Endothelial cell (in vitro differentiated cells): ENCODE measurements at places on chromosomes 7 and 10. TPM values are rescaled to one million over a fixed set of nuclear protein-coding genes. Genes with fewer than 3 reads are reported as not detected.

GRCh38 chr7:117827862-117828261 lies 45.4 kb downstream of the CTTNBP2 start:
- no peak for DNase-seq
- H3K4me1 ChIP-seq = no peaks in the 10 kb centered on the region
- no peak overlapping the region for H3K27ac ChIP-seq
- H3K27me3 ChIP-seq = no peaks in the 10 kb centered on the region
- peaks cover 6% of the 10 kb centered on the region for H3K36me3 ChIP-seq

GRCh38 chr7:117675497-117676435 lies 195.9 kb downstream of the CFTR start:
- DNase-seq = no peak
- no peaks in the 10 kb centered on the region for H3K27me3 ChIP-seq
- no peak overlapping the region for H3K27ac ChIP-seq
- no peaks in the 10 kb centered on the region for H3K36me3 ChIP-seq

DNA sequence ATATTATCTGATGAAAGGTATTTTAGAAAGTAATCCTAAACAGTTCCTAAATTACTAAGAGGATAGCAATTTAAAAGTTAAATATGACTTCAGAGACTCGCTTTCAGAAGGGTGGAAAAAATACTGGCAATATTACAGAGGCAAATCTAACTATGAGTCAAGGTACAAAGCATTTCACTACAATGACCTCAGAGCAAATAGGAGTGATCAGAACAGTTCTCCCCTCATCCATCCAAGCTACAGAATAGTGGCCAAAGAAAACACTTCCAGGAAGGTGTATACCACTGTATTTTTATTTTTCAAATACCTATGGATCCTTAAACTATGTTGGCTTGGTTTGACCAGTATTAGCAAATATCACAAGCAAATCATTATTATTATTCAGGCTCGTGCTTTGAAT lies 112.8 kb upstream of the ODAD2 start:
- DNase-seq = no peak
- H3K4me3 ChIP-seq = no peak overlapping the region
- H3K27ac ChIP-seq = no peak overlapping the region
- H3K36me3 ChIP-seq = no peaks in the 10 kb centered on the region
- no peaks in the 10 kb centered on the region for H3K4me1 ChIP-seq
- H3K27me3 ChIP-seq = no peaks in the 10 kb centered on the region

- no peak for DNase-seq
- no peak overlapping the region for H3K4me3 ChIP-seq
- H3K4me1 ChIP-seq = peaks cover 15% of the 10 kb centered on the region
- H3K36me3 ChIP-seq = no peaks in the 10 kb centered on the region
Observed at GRCh38 chr10:61832866-61833481, 68.5 kb upstream of the ARID5B start.

DNA sequence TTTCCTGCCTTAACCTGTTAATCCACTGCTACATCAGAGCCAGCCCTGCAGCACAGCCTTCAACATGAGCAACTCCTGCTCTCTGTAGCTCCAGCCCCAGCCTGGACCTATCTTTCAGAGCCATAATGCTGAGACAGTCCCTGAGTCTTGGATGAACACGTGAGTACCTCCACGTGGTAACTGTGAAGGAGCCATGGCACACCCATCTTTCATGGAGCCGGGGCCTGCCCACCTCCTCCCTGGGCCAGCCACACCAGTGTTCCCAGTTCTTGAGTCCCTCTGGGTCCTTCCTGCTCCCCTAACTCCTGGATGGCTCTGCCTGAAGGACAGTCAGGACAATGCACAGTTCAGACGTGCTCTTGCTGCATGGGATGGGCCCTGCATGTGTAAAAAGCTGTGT lies 107.1 kb downstream of the TEX36 start:
- H3K27ac ChIP-seq = no peak overlapping the region
- peaks cover 12% of the 10 kb centered on the region for H3K36me3 ChIP-seq
- peaks cover 5% of the 10 kb centered on the region for H3K27me3 ChIP-seq
- no peak overlapping the region for H3K4me3 ChIP-seq
- no peak for DNase-seq

GRCh38 chr7:124152859-124153692 lies 120.2 kb upstream of the TMEM229A start:
- no peak overlapping the region for H3K4me3 ChIP-seq
- H3K27me3 ChIP-seq = no peaks in the 10 kb centered on the region
- DNase-seq = peak; percentile 49
- H3K4me1 ChIP-seq = no peaks in the 10 kb centered on the region
- no peaks in the 10 kb centered on the region for H3K36me3 ChIP-seq

DNA sequence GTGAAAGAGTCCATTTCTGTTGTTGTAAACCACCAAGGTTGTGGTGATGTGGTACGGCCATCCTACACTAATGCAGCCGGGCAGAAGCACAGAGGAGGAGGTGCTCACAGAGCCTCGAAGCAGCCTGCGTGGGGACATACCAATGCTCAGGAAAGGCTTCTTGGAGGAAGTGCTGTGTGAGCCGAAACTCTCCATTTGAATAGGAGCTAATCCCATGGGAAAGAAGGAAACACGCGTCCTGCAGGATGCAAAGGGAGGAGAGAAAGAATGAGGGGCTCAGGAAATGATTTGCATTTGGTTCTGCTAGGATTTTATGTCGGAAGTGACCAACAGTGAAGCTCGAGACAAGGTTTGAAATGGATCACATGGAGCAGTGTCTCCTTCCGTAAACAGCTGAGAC lies 477.9 kb upstream of the ANKRD30A start:
- H3K4me1 ChIP-seq = peaks cover 26% of the 10 kb centered on the region
- peaks cover 4% of the 10 kb centered on the region for H3K27me3 ChIP-seq
- peak overlapping the region; percentile 87 for H3K4me3 ChIP-seq
- peak; percentile 12 for DNase-seq
- H3K27ac ChIP-seq = peak overlapping the region; percentile 87
- H3K36me3 ChIP-seq = peaks cover 28% of the 10 kb centered on the region

- H3K27ac ChIP-seq = no peak overlapping the region
- H3K36me3 ChIP-seq = no peaks in the 10 kb centered on the region
- no peak overlapping the region for H3K4me3 ChIP-seq
- H3K4me1 ChIP-seq = peaks cover 1% of the 10 kb centered on the region
Observed at GRCh38 chr7:46781901-46782439, 799.9 kb downstream of the TNS3 start.

GRCh38 chr7:110775046-110775445 lies 315.9 kb upstream of the LRRN3 start:
- no peak overlapping the region for H3K4me3 ChIP-seq
- H3K27me3 ChIP-seq = peaks cover 2% of the 10 kb centered on the region
- no peak overlapping the region for H3K27ac ChIP-seq
- peaks cover 9% of the 10 kb centered on the region for H3K4me1 ChIP-seq
- no peaks in the 10 kb centered on the region for H3K36me3 ChIP-seq
- DNase-seq = no peak

DNA sequence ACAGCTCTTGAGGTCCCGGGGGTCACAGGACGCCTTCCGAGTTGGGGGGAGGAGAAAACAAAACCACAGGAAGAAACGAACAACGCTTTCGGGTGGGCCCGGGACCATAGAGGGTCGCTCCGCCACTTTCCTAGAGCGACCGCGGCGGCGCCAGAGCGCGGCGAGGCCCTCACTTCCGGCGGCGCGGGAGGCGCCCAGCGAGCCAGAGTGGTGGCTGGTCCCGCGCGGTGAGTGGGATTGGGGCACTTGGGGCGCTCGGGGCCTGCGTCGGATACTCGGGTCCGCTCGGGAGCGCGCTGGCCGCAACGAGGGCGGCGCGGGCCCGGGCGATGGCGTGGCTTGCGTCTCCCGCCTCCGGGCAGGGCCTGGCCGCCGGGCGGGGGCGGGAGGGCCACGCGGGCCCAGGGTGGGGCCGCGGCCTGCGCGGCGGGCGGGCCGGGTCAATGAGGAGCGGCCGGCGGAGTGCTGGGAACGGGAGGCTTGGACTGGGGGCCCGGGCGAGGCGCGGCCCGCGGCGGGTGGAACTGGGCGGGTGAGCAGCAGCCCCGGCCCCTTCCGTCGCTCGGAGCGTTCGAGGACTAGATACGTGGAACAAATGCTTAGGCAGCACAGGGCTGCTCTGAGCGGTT lies at the start of gene ZNF22:
Gene ZNF22, plus strand, starts transcription at position 172 of the 629 bp plus-strand sequence. CDS start 2,446 bp downstream, outside the sequence.
- DNase-seq = peak; percentile 77
- peaks cover 37% of the 10 kb centered on the region for H3K4me1 ChIP-seq
- peak within 1 kb of the TSS; percentile 90 for H3K4me3 ChIP-seq
- H3K27ac ChIP-seq = peak within 1 kb of the TSS; percentile 94

Gene LIPN
- total RNA-seq = not detected

Gene ADRB1
- total RNA-seq = not detected

GRCh38 chr7:52656098-52656497 lies 379.3 kb upstream of the POM121L12 start:
- H3K27ac ChIP-seq = no peak overlapping the region
- DNase-seq = no peak
- H3K4me3 ChIP-seq = no peak overlapping the region
- no peaks in the 10 kb centered on the region for H3K27me3 ChIP-seq

Gene TAF5
- total RNA-seq = 5.7 TPM

GRCh38 chr10:18233775-18234174 lies 93.6 kb downstream of the CACNB2 start:
- no peaks in the 10 kb centered on the region for H3K27me3 ChIP-seq
- H3K4me3 ChIP-seq = no peak overlapping the region
- H3K4me1 ChIP-seq = no peaks in the 10 kb centered on the region
- DNase-seq = peak; percentile 10
- H3K27ac ChIP-seq = no peak overlapping the region

GRCh38 chr10:121999301-121999700 lies 10.3 kb downstream of the TACC2 start:
- peaks cover 8% of the 10 kb centered on the region for H3K36me3 ChIP-seq
- no peaks in the 10 kb centered on the region for H3K4me1 ChIP-seq
- H3K4me3 ChIP-seq = no peak overlapping the region
- peaks cover 1% of the 10 kb centered on the region for H3K27me3 ChIP-seq

DNA sequence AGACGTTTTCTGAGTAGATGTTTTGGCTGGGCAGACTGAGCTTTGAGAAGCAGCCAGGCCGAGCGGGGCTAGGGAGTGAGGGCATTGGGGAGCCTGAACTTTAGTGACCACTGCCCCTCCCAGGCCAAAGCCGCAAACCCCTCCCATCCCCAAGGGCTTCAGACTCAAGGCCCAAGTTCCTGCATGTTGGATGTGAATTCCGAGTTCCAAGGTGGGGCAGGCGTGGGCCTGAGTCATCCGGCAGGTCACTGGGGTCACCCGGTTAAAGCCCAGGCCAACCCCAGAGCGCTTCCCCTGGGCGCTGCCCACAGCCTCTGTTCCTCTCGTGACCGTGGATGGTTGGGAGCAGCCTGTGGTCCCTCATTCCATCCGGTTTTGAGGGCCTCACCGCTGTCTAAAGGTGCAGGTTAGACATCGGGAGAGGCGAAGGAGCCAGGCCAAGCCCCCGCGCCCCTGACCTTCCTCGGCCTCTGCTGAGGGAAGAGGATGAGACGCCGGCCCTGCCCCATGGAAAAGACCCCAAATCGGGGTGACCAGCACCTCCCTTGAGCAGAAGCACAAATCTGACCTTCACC lies 6.9 kb upstream of the PDGFA start:
- H3K27me3 ChIP-seq = no peaks in the 10 kb centered on the region
- H3K4me1 ChIP-seq = no peaks in the 10 kb centered on the region
- no peaks in the 10 kb centered on the region for H3K36me3 ChIP-seq

DNA sequence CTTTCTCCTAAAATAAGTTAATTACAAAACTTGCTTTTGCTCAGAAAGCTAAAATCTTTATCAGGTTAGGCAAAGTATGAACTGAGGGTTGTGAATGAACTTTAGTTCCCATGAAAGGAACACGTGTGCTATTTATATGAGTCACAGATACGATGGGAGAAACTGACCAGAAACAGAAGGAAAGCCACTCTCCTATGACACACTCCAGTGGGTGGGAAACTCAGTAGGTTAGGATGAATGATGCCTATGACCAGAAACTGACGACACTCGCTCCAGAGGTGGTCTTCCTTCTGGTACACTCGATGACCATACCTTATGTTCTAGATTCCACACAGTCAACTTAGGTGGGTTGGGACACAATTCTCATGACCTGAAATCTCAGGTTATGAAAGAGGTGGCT lies 215.7 kb upstream of the INHBA start:
- no peak overlapping the region for H3K27ac ChIP-seq
- H3K27me3 ChIP-seq = no peaks in the 10 kb centered on the region
- H3K4me1 ChIP-seq = no peaks in the 10 kb centered on the region
- no peak overlapping the region for H3K4me3 ChIP-seq
- H3K36me3 ChIP-seq = no peaks in the 10 kb centered on the region
- no peak for DNase-seq

- no peaks in the 10 kb centered on the region for H3K36me3 ChIP-seq
- H3K27me3 ChIP-seq = no peaks in the 10 kb centered on the region
- H3K27ac ChIP-seq = no peak overlapping the region
- no peak overlapping the region for H3K4me3 ChIP-seq
- DNase-seq = no peak
Observed at GRCh38 chr7:121180436-121181063, 148.2 kb upstream of the WNT16 start.

DNA sequence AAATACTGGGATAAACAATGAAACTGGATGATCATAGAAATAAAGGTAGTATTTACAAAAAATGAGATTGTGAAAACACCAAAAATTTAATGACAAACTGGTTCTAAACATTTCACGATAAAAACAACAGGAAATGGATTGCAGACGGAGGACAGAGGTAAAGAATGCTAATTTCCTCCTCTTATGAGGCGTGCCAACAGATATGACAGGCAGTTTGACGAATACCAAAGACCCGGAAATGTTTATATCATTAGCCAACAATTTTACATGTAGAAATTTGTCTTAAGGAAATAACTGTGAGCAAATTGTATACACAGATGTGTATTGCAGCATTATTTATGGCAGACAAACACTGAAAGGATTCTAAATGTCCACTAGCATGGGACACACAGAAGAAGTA lies 162.0 kb upstream of the MGMT start:
- H3K4me3 ChIP-seq = no peak overlapping the region
- DNase-seq = no peak
- H3K36me3 ChIP-seq = no peaks in the 10 kb centered on the region
- H3K27me3 ChIP-seq = no peaks in the 10 kb centered on the region

- no peaks in the 10 kb centered on the region for H3K4me1 ChIP-seq
- H3K36me3 ChIP-seq = peaks cover 4% of the 10 kb centered on the region
- no peak for DNase-seq
- H3K27ac ChIP-seq = no peak overlapping the region
Observed at GRCh38 chr10:1150638-1150955, 94.4 kb downstream of the WDR37 start.

- H3K27ac ChIP-seq = no peak overlapping the region
- no peak overlapping the region for H3K4me3 ChIP-seq
- H3K4me1 ChIP-seq = peaks cover 24% of the 10 kb centered on the region
Observed at GRCh38 chr10:93198401-93199131, 124.9 kb downstream of the CYP26A1 start.

DNA sequence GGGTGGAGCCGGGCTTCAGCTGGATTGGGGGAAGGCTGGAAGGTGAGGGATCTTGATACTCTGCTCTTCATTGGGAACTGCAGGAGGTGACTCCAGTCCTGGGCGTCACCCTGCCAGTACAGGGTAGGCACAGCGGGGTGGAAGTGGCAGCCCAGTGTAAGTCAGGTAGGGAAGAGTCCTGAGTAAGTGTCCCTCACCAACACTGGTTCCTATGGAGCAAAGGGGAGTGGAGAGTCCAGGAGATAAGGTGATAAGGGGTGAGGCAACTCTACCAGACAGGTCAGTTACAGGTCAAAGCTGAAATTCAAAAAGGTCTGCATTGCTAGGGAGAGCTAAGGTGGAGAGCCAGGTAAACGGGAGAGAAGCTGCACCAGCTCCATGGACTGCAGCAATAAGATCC lies 145.6 kb upstream of the NFE2L3 start:
- no peak overlapping the region for H3K27ac ChIP-seq
- no peak for DNase-seq
- no peak overlapping the region for H3K4me3 ChIP-seq
- H3K36me3 ChIP-seq = no peaks in the 10 kb centered on the region

- no peak overlapping the region for H3K27ac ChIP-seq
- H3K36me3 ChIP-seq = no peaks in the 10 kb centered on the region
- H3K4me3 ChIP-seq = no peak overlapping the region
- peaks cover 4% of the 10 kb centered on the region for H3K27me3 ChIP-seq
- DNase-seq = no peak
Observed at GRCh38 chr10:47282657-47283018, 17.4 kb upstream of the GDF10 start.

Gene NEUROG3
- not detected for total RNA-seq

Gene PON1
- total RNA-seq = 1.5 TPM
